CD4-positive, alpha-beta T cell (primary cell): ENCODE measurements at places on chromosomes 13 and 19.

DNA sequence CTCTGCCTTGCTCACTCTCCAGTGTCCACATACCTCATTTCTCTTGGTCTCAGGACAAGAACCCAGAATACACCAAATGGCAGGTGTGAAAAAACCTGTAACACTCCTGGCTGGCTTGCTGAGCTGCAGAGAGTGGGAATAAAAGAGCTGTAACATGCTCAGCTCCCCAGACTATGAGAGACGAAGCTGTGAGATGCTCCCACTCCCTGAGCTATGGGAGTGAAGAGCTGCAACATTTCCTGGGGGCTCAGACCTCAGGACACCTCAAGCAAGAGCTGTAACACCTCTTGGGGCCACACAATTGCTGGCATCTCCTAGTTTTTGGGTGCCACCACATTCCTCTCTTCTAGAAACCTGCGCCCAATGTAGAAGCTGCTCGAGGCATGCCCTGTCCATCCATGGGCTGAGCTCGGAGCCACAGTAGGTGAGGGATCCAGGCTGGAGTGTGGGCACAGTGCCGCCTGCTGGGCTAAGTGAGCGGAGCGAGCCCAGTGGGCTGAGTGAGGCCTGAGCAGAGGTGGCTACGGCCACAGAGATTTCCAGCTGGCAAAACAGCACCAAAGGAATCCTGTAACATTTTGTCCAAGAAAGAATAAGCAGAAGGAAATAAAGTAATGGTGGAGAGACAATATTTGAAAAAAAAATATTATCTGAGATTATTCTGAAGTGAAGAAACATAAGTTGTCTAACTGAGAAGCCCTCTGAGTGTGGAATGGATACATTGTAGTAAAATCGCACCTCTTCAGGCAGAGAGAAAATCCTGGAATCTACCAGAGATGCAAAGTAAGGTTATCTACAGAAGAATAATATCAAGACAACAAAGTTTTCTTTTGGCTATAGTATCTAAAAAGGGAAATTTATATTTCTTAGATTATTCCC lies 186.2 kb upstream of the PCDH9 start:
- no peak for DNase-seq

DNA sequence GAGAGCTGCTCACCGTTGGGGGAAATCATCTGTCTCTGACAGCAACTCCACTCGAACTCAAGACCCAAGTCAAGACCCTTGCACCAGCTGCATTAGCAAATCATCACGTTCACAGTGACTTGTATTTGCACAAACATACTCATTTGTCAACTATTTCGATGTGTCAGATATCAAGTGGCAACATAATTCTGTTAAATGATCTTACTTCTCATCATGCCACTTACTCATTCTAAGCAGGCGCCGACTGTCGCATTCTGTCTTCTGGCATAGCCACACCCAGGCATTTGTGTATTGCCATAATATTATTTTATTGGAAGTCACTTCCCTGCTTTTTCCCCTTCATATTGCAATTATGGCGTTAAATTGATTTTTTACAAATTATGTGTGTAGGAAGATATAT lies 23.0 kb upstream of the ATP1A3 start:
- no peak for DNase-seq

- no peak for DNase-seq
Measured at GRCh38 chr19:3034406-3034655, 5.3 kb upstream of the TLE2 start.

- DNase-seq = no peak
Measured at GRCh38 chr13:89843621-89844020, 1503.9 kb upstream of the MIR17HG start.

- DNase-seq = peak; percentile 42
Measured at GRCh38 chr13:30718661-30719524, 16.4 kb upstream of the ALOX5AP start.
